Myocyte (in vitro differentiated cells): ENCODE measurements at places on chromosomes 1 and 21. TPM values are rescaled to one million over a fixed set of nuclear protein-coding genes. Genes with fewer than 3 reads are reported as not detected.

AP4B1 gene
- 11.0 and 13.1 TPM in 2 replicates for total RNA-seq

- DNase-seq = no peak
These were observed 113.6 kb upstream of the IPO9 start for GRCh38 chr1:201715351-201715750.

DNA sequence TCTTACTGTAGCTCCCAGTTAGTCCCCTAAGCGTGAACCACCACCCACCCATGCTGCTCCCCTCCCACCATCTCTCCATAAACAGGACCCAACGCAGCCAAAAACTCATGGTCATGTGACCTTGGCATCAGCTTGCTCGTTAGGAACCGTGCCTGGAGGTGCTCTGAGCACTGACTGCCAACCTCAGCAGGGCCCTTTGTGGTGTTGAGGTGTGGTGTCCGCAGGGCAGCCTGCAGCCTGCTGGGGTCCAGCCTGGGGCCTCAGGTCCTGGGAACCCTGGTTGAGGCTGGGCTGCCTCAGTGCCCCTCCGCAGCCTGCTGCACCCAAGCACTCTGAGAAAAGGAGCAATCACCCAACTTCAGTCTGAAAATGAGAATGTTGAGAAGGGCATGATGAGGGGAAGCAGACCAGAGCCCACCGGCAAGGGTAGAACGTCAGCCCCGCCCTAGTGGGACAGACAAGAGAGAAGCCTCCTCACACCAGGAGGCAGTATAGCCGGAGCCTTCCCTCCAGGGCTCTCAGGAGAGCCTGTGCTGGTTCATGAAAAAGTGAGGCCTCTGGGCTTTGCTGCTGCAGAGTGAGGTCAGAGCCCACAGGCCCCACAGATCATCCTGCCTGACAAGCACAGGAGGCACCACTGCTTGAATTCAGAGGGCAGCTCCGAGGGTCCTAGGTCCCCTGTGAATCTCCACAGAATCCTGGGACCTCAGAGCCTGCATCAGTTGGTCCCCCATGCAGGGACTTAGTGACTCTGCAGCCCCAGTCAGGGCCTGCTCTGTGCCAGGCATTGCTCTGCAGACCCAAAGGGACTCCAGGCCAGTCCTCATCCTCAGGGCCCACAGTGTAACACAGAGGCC is 4.9 kb upstream of the COL6A2 start:
- no peak for DNase-seq

RGS13 gene
- 0.62 and 0.68 TPM in 2 replicates for total RNA-seq

DNA sequence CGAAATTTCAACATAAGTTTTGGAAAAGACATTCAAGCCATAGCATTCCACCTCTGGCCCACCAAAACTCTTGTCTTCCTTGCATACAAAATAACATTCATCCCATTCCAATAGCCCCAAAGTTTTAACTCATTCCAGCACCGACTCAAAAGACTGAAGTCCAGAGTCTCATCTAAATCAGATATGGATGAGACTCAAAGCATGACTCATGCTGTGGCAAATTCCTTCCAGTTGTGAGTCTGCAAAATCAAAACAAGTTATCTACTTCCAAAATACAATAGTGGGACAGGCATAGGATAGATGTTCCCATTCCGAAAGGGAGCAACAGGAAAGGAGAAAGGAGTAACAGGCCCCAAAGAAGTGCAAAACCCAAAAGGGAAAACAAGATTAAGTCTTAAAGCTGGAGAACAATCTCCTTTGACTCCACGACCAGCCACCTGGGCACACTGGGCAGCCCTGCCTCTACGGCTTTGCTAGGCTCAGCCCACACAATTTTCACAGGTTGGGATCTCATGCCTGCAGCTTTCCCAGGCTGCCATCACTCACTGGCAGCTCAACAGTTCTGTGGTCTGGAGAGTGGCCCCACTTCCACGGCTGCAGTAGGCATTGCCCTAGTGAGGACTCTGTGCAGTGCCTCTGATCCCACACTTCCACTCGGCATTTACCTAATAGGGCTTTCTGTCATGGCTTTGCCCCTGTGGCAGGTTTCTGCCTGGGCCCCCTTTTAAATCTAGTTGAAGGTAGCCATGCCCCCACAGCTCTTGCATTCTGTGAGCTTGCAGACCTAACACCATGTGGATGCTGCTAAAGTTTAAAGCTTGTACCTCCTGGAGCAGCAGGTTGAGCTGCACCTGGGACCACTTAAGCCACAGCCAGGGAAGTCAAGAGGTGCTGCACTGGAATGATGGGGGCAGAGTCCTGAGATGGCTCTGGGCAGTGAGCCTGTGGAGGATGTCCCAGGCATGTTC is 51.0 kb downstream of the RUNX3 start:
- DNase-seq = no peak

FCGR3A gene
- total RNA-seq = not detected in 2 replicates

DNA sequence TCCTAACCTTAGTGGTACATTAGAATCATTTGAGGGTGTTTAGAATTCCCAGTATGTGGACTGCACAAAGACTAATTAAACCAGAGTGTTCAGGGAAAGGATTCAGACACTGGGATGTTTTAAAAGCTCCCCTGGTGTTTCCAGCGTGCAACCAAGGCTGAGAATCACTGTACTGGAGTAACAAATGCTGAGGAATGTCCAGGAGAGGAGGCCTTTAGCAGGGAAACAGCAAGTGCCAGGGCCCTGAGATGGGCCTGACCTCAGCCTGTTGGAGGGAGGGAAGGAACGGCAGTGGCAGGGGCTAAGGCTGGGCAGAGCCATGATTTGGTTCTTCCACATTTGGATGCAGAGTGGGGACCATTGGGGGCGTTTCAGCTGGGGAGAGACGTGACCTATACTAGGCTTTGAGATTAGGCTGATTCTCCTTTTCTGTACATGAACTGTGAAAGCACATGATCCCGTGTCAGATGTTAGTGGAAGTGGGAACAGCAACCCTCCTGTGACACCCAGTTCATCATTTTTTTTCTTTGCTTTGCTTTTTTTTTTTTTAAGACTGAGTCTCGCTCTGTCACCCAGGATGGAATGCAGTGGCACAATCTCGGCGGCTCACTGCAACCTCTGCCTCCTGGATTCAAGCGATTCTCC is 49.3 kb downstream of the KANK4 start:
- DNase-seq = no peak

GRCh38 chr1:209715314-209715713 is 10.7 kb downstream of the HSD11B1 start:
- no peak for DNase-seq

GRCh38 chr1:15353839-15354579 is 55.7 kb upstream of the EFHD2 start:
- no peak for DNase-seq

DNA sequence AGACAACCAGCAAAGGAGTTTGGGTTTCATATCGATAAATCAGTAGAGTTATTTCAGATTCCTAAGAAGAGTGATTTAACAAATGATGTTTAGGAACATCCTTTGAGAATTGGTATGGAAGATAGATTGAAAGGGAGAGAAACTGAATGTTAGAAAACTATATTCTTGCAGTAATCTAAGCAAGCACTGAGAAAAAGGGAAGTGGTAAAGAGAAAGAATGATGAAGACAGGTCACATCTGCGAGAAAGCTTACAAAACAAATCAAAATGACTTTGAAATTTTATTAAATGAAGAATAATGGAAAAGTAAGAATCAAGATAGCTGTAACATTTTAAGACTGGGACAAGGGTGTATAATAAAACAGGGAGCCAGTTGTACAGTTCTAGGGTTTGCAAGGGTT is 177.0 kb downstream of the HS2ST1 start:
- no peak for DNase-seq

DNA sequence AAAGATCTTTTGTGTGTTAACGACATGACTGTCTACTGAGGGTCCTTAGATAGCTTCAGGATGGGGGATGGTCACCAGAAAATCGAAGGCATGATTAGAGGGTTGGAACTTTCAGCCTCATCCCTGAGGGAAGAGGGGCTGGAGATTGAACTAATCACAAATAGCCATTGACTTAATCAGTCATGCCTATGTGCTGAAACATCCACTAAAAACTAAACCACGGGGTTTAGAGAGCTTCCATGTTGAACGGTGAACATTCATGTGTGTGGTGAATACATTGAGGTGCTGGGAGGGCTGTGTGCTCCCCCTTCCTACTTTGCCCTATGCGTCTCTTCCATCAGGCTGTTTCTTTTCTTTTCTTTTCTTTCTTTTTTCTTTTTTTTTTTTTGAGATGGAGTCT is 17.0 kb downstream of the RBP7 start:
- DNase-seq = no peak

ACOT11 gene
- 54.0 and 59.2 TPM in 2 replicates for total RNA-seq

DNA sequence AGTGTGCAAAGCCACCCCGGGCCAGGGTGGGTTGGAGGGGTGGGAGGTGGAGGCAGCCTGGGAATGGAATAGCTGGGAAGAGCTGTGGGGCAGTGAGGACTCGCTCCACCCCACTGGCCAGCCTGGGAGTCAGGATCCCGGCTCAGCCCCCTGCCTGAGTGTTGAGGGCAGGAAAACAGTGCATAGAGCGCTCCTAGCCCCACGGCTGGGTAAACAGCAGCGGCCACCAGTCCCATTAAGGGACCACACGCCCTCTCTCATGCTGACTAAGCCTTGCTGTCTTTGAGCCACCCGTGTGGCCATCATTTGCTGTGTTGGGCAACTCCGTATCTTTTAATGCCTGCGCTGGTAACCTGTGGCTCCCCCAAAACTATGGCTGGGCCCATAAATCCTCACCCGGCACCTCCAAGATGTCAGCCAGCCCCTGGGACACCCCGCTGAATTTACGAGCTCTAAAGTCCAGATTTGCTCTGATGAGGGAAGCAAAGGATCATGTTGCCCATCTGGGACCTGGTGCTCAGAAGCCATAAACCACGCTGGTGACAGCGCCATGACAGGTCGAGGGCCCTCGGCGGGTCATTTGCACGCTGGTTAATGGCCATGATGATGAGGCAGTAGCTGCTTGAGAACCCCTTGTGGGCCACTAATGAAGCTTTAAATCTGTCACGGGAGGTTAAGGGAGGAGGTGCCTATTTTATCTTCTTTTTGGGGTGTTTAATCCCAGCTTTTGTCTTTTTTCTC is 34.9 kb downstream of the SYF2 start:
- DNase-seq = no peak

CELSR2 gene
- total RNA-seq = 0.31 and 0.43 TPM in 2 replicates

- no peak for DNase-seq
These were observed 104.8 kb downstream of the NAV1 start for GRCh38 chr1:201643835-201644104.

DNA sequence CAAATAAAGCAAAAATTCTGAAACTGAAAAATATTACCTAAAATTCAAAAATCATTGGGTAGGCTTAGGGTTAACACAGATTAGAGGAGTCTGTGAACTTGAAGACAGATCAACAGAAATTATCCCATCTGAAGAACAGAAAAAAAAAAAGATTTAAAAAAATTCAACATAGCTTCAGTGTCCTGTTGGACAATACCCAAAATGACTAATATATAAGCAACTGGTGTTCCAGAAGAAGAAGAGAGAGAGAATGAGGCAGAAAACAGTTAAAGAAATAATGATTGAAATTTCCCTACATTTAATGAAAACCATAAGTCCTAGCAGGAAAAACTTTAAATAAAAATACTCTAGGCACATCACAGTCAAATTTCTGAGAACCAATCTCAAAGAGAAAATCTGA is 31.5 kb downstream of the TMCO1 start:
- no peak for DNase-seq

MXRA8 gene
- 224 and 252 TPM in 2 replicates for total RNA-seq

FAM163A gene
- not detected in 2 replicates for total RNA-seq

DNA sequence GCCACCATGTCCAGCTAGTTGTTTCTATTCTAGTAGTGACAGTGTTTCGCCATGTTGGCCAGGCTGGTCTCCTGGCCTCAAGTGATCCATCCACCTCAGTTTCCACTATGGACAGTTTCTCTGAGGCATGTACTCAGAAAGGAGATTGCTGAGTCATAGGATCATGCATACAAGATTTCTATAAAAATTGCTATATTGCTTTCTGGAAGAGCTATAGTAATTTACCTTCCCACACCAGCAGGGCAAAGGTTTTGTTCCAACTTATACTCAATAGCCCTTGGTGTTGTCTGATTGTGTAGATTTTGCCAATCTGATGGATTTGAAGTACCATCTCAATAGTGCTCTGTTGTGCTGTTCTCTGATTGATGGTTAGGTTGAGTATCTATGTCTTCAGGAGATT is 15.6 kb upstream of the ATP1A1 start:
- DNase-seq = no peak

DNA sequence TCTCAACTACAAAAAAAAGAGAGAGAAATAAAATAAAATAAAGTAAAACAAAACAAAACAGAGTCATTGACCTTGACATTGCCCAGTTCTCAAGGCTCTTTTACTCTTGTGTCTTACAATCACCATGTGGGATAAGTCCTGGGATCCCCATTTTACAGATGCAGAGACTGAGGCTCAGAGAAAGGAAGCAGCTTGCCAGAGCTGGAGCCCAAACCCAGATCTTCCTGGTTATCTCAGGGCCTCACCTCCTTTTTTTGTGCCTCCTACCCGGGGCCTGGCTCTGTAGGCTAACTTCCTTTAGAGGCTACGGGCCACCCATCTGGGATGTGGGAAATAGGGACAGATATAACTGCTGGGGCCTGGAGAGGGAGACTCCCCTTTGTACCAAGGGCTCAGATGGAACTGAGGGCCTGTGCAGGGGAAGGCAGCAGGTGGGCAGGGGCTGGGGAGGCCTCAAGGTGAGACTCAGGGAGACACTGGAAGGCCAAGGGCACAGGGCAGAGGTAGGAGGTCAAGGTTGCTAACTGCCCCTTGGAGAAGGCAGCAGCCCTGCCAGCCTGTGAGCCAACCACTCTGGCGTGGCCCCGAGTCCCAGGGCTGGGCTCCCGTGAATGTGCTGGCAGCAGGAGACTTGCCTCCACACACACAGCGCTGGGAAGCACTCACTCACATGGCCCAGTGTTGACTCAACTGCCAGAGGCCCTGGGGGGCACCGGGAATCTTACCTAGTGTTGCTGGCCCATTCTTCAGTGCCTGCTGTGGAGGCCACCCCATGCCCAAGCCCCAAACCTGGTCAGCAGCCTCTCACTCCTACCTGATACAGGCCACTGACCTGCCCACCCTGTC is 6.5 kb upstream of the ECE1 start:
- no peak for DNase-seq

FMO3 gene
- 0.62 TPM in 1 of 2 replicates, not detected in the other for total RNA-seq

DNA sequence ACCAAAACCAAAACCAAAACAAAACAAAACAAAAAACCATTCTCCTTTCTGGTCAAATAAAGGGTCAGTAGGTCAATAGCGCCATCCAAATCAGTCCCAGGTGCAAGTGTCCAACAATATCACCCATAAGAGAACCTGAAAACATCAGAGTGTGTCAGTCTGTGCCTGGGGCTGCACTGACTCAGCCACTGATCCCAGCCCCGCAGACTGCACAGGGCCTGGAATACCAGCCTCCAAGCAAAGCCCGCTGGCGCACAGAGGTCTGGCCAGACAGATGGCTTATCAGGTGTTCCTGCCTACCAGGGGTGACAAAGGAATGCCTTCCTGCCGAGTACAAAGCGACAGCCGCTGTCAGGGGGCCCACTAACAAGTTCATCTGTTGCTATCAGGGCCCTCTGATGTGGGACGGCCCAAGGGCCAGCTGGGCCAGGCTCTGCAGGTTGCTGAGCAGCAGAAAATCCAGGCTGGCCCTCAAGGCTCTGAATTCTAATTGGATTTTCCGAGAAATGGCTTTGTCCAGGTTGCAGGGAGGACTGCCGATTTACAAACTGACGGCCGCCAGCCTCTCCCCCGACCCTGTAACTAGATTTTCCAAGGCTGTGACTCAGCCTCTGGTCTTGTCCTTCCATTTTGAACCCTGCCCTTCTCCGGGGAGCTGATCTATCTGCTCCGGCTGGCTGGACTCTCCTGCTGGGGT is 13.7 kb upstream of the TMEM51 start:
- DNase-seq = no peak

PTPRC gene
- total RNA-seq = 0.05 and 0.16 TPM in 2 replicates

THEM5 gene
- not detected in 2 replicates for total RNA-seq
